ENCODE measurements at places on chromosomes 13 and 19.

- DNase-seq = no peak
Measured at GRCh38 chr19:49264258-49264657, 60.7 kb downstream of the SLC6A16 start.

GRCh38 chr13:51998723-51999509 lies 12.3 kb downstream of the ATP7B start:
- DNase-seq = no peak

DNA sequence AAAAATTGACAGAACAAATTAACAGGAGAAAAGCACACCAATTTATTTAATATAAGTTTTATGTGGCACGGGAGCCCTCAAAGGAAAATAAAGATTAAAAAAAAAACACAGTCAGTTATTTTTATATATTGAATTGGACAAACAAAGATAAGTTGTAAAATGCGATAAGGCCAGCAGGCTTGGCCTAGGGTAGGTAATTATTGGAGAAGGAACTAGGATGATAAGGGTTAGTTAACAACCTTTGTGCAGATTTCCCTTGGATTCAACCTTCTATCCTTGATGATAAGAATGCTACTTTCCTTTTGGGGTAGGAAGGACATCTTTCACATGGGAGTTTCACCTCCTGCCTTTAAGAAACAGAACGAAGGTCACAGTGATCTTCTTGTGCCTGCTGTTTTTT lies 252.8 kb downstream of the SHISA2 start:
- no peak for DNase-seq

GRCh38 chr13:38421590-38422560 lies 72.2 kb downstream of the UFM1 start:
- DNase-seq = no peak

Data from stimulated activated CD4-positive, alpha-beta T cell treated with anti-CD3 and anti-CD28 coated beads, Interleukin-12 subunit alpha, Interleukin-12 subunit beta, amount 100 ng/mL, for 4 hours (primary cell).